Activated naive CD4-positive, alpha-beta T cell treated with anti-CD3 and anti-CD28 coated beads, Interleukin-2, amount 50 U/mL, for 72 hours (primary cell): ENCODE measurements at places on chromosomes 7 and 10. TPM values are rescaled to one million over a fixed set of nuclear protein-coding genes. Genes with fewer than 3 reads are reported as not detected.

The CPA4 gene
- total RNA-seq, result not detected

The SFMBT2 gene
- 25.6 TPM for total RNA-seq

The SCART1 gene
- total RNA-seq, result 3.8 TPM

The SHTN1 gene
- 0.39 TPM for total RNA-seq

DNA sequence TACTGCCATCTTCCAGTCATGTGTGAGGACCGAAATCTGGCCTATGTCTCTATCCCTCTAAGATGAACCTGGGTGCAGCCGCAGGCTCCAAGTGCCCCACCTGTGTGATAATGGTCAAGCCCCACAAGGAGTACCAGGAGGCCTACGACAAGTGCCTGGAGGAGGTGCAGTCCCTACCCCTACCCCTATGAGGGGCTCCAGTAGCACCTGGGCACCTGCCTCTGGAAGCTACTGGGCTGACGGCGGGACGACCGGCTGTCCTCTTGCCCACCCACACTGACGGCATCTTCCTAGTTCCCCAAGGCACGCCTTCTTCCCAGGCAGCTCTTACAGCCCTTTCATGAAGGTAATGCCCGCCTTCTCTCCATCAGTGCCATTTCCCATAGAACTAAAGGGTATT, 47.4 kb downstream of the HOXA1 start:
- DNase-seq, result no peak

GRCh38 chr7:35975851-35976454, 175.1 kb downstream of the SEPTIN7 start:
- peak; percentile 53 for DNase-seq

DNA sequence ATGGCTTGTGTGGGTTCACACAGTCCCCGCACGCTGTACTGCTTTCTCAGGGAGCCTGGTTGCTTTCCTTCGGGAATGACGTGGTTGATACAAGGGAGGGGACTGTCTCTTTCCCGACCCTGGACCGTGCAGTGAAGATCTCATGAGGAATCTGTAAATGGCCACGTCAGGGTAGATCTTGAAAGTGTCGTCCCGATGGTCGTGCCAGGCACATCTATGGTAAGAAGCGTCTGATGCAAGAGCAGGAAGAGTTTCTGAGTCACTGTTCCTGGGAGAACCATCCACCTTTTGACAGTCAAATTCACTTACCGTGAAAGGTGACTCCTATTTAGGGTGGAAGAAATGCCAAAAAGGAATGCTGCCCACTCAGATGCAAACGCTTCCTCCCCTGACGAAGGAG, 500.4 kb downstream of the PTPRN2 start:
- DNase-seq, result peak; percentile 9

DNA sequence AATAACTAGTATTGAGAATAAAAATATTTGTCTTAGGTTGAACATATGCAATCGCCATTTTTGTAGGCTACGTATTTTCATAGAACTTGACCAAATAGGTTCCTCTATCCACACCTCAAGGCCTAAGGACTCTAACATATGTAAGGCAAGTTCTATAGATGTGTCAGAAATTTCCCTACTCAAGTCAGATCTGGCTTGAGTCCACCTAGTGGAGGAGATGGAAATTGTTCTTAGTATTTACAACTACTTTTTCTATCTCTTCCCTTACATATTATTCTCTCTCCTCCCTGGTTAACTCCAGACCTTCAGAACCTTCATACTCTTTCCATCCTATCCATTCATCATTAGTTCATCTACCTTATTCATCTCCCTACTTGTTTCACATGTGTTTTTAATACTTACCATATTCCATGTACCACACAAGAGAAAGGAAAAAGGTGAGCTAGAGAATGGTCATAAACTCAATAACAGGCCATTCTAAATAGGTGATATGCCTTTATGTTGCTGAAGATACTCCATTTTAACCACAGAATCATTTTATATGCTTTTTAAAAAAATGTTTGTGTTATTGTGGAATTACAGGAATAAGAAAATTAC, 174.5 kb upstream of the HDAC9 start:
- DNase-seq, result no peak

DNA sequence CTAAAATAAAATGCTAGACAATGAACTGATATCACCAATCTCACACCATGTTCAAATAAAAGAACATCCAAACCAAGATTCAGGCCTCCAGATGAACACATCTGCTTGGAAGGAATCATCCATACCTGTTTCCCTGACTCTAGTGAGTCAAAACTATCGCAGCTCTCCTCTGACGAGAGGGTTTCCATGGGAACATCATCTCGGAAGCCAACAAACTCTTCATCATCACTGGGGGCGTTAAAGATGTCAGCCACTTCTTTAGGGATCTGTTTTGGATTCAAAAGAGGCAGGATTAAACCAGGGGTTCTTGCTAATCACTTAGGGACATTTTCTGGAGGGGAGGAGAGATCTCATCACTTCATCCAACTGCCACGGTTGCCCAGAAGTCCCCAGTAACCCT, 29.1 kb downstream of the CDCA7L start:
- no peak for DNase-seq

DNA sequence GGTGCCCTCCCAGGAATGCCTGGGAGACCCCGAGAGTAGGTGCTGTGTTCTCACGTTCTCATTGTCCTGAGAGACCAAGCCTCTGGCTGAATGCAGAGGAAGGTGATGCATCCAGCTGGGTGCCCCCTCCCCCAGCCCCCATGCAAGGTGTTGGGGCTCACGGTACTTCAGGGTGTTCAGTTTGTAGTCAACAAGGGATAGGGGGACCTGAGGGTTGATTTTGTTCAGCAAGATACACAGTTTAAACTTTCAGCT, 60.4 kb upstream of the DUSP5 start:
- DNase-seq, result no peak

DNA sequence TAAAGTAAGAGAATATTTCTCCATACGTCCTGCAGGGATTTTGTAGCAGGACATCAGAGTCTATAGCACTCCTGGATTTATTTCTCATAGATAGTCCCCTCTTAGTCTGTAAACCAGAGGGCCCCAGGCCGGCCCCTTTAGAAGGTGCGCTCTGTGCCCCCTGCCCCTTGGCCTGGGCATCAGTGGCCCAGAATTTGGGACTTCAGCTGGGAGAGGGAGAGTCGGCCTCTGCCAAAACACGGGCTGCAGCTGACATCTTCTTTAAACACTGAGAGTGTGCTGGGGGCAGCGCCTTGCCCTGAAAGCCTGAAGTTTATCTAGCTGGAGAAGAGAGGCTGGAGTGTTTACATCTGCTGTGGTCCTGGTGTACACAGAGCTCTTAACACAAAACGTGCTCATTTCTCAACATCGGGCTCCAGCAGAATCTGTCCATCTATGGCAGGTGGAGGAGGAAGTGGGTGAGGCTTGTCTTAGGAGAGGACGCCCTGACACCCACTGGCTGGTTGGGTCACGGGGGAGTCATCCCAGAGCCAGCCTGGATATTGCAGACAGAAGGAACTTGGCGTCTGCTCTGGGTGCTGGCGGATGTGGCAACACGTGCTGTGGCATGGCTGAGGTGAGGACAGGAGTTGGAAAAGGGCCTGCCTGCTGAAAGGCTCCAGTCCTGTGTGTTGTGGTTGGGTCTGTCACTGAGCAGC, 5.0 kb upstream of the TACR2 start:
- DNase-seq, result no peak

GRCh38 chr7:36408589-36408988, 18.9 kb downstream of the ANLN start:
- DNase-seq, result no peak
